Globus pallidus (tissue), 1 donor: ENCODE measurements at places on chromosomes 4 and X.
A peak's percentile ranks its signal among the peaks of the same experiment; 100 is the strongest.

GRCh38 chr4:42440083-42440482 is 42.8 kb downstream of the SHISA3 start:
- DNase-seq = no peak

- no peak for DNase-seq
Measured at GRCh38 chr4:138103597-138104283, 138.4 kb downstream of the SLC7A11 start.

GRCh38 chrX:12441381-12442128 is 303.3 kb downstream of the FRMPD4 start:
- DNase-seq = no peak

GRCh38 chr4:151250706-151251105 is 26.3 kb upstream of the PRSS48 start:
- DNase-seq = no peak

- no peak for DNase-seq
Measured at GRCh38 chr4:137599734-137600133, 67.4 kb upstream of the PCDH18 start.

DNA sequence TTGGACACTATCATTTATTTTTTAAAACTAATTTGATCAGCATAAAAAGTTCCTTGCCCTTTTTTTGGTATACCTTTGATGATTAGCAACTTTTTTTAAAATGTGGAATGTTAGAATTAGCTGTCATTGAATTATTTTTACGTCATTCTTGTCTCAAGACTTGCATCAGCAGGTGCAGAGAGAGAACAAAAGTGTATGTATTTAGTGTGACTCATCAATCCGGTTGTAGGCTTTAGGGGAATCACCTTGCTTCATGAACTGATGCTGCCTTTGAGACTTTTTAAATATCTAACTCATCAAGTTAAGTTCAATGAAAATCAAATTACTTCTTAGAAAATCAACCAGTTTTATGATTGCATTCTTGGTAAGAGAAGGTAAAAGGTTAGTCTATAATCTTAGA is 125.1 kb downstream of the ARX start:
- DNase-seq = no peak

- DNase-seq = no peak
Measured at GRCh38 chrX:132071254-132071653, 48.2 kb downstream of the STK26 start.

GRCh38 chr4:150004481-150004880 is 73.8 kb upstream of the DCLK2 start:
- DNase-seq = no peak

DNA sequence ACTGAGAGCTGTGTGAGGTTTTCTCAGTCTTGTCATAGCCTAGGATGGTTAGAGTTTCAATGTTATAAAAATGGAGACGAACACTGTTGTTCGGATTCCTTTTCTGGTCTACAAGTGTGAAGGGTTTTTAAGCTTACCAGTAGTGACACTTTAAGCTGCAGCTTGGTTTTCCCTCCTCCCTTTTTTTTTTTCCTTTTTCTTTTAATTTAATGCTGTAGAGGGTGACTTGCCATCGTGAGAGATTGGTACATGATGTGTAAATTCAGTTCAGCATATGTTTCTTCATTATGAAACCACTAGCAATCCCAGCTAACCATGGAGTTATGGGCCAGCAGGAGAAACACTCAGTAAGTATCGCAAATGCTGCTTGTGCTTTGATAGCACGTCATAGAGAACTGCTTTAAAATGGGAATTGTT is 165.0 kb downstream of the RAPGEF2 start:
- peak; percentile 83 for DNase-seq

GRCh38 chrX:12611471-12611870 is 179.7 kb upstream of the PRPS2 start:
- no peak for DNase-seq

DNA sequence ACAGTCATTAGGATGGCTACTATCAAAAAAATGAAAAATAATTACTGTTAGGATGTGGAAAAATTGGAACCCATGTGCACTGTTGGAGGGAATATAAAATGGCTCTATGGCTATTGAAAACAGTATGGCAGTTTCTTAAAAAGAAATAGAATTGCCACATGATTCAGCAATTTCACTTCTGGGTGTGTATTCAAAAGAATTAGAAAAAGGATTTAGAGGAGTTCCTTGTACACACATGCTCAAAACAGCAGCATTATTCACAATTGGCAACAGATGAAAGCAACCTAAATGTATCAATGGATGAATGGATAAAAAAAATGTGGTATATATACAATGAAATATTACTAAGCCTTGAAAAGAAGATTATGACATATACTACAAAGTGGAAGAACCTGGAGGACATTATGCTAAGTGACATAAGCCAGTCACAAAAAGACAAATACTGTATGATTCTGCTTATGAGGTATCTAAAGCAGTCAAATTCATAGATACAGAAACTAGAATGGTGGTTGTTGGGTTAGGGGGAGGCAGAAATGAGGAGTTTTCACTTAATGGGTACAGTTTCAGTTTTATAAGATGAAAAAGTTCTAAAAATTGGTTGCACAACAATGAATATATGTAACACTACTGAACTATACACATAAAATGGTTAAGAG is 123.2 kb downstream of the ELOVL6 start:
- DNase-seq = no peak

- DNase-seq = no peak
Measured at GRCh38 chr4:20254511-20255250, 3.0 kb downstream of the SLIT2 start.

DNA sequence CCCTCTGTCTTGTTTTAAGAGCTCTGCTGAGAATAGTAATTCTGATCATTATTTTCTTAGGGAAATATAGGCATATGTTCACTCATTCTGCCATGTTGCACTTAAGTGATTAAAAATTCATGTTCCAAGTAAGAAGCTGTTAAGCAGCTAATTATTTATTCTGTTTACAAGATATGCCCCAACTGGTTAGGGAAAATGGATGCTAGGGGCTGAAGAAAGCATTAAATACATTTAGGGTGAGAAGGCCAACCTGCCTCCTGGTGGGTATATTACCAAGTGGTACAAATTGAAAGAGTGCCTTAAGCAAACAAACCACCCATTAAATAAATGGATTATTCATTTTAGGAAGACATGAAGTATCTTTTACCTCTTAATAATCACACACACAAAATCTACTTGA is 392.6 kb upstream of the EPHA5 start:
- DNase-seq = no peak

DNA sequence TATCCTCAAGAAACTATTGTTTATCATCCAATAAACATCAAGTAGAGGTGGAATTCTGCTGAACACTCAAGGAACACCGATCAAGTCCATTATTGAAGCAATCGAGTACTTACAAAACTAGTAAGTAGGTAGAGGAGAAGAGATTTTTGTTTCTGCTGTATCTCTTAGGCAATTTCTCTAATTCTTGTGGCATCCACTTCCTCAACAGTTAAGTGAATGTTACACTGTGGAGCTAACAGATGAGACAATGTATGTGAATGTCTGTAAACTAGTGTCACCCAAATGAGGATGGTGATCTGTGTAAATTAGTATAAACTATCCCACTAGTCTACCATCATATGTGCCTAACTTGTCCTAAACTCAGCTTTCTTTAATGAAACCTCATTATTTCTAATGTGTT is 261.6 kb downstream of the ARHGAP24 start:
- no peak for DNase-seq

- DNase-seq = no peak
Measured at GRCh38 chr4:173091958-173092357, 76.7 kb upstream of the GALNT7 start.

DNA sequence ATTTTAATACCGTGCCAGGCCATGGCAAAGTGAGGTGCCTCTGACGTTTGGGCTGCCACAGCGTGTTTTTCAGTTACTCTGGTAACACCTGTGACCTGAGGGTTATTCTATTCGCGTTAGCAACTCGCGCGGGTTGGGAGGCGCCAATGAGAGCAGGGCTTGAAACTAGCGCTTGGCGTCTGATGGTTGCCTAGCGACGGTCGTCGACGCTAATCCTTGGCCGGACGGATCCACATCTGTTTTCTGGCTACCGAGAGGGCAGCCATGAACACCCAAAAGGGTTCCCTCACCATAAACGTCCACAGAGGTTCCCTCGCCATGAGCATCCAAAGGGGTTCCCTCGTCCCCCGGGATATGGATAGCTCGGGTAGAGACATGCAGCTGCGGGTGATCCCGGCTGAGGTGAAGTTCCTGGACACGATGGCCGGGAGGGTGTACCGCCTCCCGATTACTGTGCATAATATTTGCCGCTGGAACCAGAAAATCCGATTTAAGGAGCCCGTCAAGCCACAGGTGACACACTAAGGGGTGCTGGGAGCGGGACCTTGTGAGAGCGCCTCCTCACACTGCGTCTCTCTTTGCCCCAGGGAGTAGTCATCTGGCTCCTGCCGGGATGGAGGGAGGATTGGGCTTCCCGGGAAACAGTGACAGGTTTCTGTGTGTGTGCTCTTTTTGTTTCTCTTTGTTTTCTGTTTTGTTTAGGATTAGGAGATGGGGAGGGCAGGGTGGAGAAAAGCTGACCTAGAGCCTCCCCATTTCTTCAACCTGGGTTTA is at the start of gene CFAP47:
Gene CFAP47, plus strand, starts transcription at position 199 of the 774 bp plus-strand sequence. Its CDS starts 66 bp downstream, at position 265.
- DNase-seq = peak; percentile 20

- DNase-seq = no peak
Measured at GRCh38 chr4:39568805-39569204, 41.6 kb upstream of the UGDH start.

DNA sequence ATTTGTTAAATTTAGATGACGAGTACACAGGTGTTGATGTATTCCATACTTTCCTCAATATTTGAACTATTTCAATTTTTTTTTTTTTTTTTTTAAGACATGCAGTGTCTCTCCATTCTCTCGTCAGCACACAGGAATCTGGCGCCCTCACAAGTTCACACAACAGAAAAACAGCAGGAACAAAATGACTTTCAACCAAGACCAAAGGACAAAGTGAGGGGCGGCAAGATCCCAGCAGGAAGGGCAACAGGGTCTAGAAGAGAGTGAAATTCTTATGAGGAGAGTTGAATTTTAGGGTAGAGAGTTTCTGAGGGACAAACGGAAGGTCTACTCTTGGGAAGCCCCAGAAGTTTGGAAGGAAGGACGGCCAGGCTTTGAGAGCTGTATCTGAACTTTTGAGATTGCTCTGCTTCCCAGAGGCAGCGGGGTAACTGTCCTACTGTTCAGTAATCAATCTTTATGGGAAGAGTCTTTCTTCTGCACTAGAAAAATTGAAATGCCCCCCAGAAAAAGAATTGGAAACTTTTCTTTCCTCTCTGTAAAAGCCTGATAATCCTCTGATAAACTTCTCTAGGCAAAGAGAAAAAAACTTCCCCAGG is 760.2 kb downstream of the RAB28 start:
- DNase-seq = no peak

GRCh38 chr4:170001745-170002267 is 24.4 kb downstream of the MFAP3L start:
- no peak for DNase-seq

DNA sequence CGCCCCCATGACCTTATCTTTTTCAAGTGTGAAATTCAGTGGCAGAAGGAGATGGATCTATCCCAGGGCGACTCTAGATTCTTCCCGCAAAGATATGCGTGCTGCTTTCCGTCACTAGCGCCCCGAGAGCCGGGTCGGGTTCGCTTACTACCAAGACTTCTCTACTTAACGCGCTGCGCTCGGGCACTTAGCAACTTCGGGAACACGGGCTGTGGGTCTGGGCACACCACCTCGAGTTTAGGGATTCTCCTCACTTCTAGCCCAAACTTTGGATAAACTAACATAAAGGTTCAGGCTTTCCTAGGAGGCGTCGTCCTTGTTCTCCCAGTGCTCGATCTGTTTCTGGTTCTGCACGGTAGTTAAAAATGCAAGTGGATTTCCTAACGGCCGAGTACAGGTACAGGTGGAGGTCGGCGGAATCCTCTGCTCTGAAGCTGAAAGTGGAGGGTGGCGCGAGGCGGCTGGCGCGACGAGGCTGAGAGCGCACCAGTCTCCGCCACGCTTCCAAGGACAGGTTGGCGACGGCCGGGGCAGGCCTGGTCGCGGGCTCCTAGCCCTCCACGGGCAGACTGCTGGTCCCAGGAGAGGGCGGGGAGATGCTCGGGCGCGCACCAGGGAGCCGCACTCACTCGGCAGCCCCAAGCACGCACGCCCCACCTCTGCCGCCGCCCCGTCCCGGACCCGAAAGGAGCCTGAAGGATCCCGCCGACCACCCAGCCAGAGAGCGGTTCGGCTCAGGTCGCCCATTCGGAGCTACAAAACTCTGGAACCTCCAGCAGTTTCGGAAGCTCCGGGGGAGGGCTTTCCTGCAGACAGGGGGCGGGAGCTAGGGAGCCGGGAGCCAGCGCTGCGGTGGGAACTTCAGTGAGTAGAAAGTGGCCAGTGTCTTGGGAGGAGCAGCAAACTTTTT is 100.8 kb upstream of the TENM3 start:
- no peak for DNase-seq

GRCh38 chr4:154039435-154040343 is 250.8 kb upstream of the SFRP2 start:
- no peak for DNase-seq

DNA sequence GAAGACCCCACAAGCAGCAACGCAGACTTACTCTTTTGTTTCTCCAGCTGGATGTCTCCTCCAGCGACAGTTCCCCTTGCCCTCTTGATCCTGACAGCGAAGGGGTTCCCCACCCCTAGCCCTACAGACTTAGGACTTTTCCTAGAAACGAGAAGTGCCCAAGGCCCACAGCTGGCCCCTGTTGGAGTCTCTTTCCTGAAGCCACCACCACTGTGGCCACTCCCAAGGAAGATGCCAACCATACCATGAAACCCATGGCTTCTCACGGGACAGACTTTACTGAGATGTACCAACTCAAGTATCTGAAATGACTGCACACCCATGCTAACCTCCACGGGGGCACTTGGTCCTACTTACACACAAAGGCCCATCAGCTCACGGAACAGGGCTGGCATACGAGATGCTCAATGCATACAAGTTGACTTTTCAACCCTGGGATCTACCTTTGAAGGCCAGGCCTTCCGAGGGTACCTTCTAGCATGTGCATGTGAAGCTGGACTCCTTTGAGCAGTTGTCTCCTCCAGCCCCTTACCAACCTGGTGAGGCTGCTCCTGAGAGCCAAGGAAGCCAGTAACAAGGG is 924 bp upstream of the IRAK1 start:
- no peak for DNase-seq

DNA sequence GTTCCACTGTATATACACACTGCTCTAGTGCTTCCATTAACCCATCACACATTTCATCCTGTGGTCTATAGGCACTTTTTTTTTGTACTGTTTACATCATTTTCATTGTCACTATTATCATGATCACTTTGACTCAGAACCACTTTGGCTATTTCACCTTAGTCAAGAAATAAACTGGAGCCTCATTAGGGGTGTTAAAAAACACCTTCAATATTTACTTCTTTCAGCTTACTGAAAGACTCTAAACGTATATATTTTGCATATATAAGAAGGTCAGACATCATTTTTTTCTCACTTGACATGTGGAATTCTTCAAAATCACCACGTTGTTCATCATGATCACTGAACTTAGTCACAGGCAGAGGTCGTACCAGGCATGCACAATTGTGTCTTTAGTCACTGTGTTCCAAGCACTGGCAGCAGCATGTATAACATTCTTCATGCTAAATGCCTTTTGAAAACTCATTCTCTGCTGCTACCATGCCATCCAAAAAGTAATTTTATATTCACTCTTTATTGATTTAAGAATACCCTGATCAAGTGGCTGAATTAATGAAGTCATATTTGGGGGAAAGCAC is 229.2 kb upstream of the ARSJ start:
- no peak for DNase-seq

- peak; percentile 29 for DNase-seq
Measured at GRCh38 chr4:78720994-78721677, 55.0 kb upstream of the BMP2K start.

GRCh38 chrX:119374736-119375135 is 24.4 kb upstream of the SLC25A43 start:
- DNase-seq = no peak
